ENCODE measurements at places on chromosomes 13 and 19.

- no peak for DNase-seq
Observed at GRCh38 chr19:39038098-39038497, 5.7 kb upstream of the FBXO27 start.

DNA sequence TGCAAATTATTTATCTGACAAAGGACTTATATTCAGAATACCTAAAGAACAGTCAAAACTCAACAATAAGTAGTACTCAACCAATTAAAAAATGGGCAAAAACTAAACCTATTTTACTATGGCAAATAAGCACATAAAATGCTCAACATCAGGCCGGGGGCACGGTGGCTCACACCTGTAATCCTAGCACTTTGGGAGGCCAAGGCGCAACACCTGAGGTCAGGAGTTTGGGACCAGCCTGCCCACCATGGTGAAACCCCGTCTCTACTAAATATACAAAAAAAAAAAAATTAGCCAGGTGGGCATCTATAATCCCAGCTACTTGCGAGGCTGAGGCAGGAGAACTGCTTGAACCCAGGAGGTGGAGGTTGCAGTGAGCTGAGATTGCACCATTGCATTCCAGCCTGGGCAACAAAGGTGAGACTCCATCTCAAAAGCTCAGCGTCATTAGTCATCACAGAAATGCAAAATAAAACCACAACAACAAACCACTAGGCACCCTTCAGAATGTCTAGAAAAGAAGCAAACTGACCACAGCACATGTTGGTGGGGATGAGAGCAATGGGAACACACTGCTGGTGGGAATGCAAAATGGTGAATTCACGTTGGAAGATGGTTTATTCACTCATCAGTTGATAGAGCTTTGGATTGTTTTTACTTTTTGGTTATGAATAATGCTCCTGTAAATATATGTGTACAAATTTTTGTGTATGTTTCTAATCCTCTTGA, 180.6 kb upstream of the SOX1 start:
- DNase-seq: no peak

DNA sequence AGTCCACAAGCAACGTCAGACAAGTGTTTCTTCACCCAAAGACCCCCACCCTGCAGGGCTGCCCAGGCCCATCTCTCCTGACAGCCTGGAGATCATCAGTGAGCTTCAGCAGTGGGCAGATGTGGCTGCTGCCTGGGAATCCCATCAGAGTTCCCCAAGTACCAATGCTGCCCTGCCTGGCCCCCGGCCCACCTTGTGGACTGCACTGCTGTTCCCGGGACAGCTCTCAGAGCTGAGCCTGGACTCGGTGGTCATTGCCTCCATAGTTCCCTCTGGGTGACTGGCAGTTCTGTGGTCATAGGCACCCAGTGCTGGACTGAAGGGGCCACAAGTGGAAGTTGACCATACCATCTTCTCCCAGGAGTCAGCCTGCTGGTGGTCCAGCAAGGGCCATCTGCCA, 24.5 kb upstream of the ZNF492 start:
- no peak for DNase-seq

DNA sequence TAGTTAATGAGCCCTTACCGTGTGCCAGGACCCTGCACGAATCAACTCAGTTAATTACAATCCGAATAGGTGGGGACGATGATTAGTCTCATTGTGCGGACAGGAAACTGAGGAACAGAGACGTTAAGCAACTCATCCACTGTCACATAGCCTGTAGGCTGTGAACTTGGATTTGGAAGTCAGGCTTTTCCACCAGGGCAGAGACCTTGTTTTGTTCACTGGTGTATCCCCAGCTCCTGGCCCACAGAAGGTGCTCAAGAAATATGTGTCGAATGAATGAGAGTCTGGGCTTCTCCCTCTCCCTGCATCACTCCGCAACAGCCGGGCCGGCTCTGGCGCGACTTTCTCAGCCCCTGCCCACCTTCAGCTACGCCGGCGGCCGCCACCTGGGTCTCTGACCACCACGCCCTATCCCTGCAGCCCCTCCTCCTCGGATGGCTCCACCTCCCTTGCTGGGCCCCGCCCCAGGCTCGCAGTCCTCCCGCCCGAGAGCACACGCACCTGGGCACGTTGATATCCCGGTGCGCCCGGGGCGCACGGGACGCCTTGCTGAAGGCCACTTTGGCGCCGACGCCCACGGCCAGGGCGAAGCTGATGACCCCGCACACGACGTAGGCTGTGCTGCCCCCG, 1.3 kb downstream of the SHISA7 start:
- no peak for DNase-seq

DNA sequence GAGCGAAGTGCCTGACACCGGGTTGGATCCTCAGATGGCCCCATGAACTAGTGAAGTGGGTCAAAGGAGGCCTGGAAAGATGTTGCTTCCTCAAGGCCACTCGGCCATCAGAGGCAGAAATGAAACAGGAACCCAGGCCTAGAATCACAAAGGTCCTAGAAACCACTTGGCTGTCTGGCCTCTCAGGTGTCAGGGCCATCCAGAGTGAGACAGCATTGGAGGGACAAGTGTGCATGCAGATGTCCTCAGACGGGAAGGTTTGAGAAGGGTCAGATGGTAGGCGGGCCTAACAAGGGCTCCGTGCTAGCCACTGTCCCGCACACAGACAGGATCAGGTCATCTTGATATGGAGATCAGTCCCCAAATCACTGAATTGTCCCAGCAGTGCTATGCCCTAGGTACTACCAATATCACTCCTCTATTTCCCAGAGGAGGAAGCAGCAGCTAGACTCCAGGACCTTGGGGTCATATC, 14.3 kb downstream of the CCDC97 start:
- DNase-seq: no peak

DNA sequence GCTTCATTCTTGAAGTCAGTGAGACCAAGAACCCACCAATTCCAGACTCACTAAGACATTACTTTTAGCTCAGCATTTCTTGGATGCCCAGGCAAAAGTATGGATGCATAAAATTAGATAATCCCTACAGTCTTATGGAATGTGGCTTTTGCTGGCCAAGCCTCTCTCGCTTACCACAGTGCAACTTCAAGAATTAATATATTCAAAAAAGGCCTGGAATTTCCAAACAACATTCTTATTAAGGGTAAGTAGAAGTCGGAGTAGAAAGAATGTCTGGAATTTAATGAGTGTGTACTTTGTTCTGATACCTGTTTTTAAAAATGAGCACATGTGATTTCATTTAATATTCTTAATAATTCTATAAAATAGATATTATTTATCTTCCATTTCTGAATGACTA, 302.4 kb upstream of the TMTC4 start:
- no peak for DNase-seq

- DNase-seq: no peak
Observed at GRCh38 chr13:75637181-75637750, 1.1 kb downstream of the LMO7 start.

DNA sequence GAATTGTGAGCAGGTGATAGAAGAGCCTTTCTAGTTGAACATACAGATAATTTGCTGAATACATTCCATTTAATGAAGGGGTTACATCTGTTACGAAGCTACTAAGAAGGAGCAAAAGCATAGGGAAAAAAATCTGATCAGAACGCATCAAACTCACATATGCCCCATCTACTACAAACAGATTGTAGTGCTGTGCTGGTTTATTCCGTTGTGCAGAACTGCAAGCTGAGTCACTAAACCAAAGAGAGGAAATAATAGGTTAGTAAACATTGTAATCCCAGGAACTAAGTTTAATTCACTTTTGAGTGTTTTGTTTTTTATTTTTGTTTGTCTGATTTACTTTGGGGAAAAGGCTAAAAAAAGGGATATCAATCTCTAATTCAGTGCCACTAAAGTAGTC, 136.3 kb downstream of the CDK8 start:
- DNase-seq: no peak

DNA sequence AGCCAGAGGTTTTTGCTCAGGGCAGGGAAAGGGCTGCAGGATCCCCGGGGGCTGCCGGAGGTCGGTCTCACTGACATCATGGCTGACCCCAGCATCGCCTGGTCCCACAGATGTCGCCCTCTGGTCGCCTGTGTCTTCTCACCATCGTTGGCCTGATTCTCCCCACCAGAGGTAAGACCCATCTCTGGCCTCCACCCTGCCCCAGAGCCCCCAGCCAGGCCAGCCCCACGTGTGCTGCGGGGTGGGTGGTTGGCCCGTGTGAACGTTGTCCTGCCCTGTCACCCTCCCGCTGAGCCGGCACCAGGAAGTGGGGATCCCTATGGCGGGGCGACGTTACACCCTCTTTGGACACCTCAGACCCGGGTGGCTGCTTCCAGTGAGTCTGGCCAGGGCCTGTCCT, 906 bp downstream of the FXYD5 start:
- DNase-seq: peak; percentile 33

- no peak for DNase-seq
Observed at GRCh38 chr19:55171440-55171839, 5.0 kb upstream of the DNAAF3 start.

DNA sequence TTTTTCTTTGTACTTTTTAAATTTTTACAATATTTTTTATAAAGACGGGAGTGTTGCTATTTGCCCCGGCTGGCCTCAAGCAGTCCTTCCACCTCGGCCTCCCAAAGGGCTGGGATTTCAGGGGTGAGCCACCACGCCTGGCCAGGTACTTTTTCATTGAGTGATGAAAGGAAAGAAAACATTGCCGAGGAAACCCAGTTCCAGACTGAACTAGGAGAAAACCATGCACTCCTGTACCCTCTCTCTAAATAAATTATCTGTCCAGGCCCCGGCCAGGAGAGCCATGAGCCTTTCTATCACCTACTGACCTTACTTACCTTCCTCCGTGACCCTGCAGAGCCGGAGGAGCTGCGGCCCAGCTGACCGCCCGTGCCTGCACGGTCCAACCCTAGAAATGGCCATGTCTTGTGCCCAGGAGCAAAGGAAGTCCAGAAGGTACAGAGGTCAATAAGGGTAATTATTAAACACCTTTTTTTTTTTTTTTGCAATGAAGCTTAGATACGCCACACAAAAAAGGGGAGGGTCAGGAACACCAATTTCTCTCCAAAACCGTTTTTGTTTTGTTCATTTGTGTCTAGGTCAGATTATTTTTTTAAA, at the start of gene SLC7A9:
Gene SLC7A9, minus strand, starts transcription at position 399 of the 597 bp plus-strand sequence. CDS start 1,233 bp downstream, outside the sequence.
- DNase-seq: no peak

DNA sequence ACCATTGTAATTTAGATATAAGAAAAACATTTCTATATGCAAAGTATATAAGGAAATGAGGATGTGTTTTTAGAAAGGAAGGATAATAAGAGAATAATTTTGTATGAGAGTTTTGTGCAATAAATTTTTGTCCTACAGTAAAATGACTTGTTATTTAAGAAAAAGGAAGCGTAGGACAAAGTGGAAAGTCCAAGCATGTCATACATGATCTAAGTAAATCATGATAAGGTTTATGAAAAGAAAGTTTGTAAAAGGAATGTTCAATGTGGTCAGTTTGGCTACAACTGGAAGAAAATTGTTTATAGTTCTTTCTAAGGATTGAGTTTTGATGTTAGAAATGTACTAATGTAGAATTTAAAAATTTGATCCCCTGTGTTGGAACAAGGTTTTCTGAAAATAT, 222.3 kb downstream of the KATNAL1 start:
- DNase-seq: no peak

DNA sequence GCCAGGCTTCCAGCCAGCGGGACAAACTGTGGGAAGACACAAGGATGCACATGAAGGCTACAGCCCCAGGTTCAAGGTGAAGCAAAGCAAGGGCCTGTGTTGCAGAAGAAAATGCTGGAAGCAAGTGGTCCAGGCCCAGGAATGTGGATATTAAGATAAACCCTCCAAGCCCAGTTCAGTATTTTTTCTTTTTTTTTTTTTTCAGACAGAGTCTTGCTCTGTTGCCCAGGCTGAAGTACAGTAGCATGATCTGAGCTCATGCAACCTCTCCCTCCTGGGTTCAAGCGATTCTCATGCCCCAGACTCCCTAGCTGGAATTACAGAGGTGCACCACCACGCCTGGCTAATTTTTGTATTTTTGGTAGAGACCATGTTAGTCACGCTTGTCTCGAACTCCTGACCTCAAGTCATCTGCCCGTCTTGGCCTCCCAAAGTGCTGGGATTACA, 4.4 kb downstream of the PRDX2 start:
- no peak for DNase-seq

DNA sequence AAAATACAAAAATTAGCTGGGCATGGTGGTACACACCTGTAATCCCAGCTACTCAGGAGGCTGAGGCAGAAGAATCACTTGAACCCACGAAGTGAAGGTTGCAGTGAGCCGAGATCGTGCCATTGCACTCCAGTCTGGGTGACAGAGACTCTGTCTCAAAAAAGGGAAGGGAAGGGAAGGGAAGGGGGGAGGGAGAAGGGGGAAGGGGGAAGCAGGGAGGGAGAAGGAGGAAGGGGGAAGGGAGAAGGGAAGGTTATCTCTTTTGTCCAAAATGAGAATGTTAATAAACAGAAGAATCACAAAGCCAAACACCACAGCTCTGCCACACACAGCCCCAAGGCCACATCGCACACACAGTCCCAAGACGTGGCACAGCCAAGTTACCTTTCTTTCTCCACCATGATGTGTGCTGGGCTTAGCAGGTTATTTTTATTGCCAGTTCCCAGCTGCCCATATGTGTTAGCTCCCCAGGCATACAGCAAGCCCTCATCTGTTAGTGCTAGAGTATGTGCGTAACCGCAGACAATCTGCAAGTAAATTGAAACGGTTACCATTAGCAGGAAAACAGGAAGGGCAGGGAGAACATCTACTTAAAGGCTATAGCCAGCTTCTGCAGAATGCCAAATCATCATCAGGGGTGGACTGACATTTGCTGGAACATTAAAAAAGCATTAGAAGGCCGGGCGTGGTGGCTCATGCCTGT, 34.3 kb downstream of the RCBTB1 start:
- no peak for DNase-seq

DNA sequence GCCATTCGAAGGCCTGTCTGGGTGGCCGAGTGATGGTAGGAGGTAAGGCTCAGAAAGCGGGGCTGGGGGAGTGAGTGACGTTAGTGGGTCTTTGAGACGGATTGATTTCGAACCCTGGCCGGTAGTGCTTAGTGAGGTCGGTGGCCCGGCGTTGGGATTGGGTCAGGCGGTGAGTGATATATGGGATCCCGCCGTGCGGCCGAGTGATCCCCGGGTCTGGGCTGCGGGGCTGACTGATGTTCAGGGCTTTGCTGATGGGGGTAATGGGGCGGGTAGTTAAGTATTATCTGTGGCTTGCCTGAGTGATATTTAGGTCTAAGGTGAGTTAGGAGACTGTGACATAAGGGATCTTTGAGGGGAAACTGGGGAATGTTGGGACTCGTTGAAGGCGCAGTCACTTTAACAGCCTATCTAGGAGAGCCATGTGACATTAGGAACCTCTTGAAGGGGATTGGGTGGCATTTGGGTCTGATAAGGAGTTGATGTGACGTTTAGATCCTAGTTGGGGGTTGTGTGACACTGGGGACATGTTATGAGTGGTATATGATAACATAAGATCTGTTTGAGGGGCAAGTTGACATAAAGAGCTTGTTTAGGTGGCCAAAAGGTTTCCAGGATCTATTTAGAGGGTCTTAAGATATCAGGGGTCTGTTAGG, 543 bp downstream of the PSMC4 start:
- no peak for DNase-seq

- DNase-seq: no peak
Observed at GRCh38 chr13:22120646-22121045, 449.8 kb downstream of the FGF9 start.
